ENCODE measurements at places on chromosomes 3 and 15. TPM values are rescaled to one million over a fixed set of nuclear protein-coding genes. Genes with fewer than 3 reads are reported as not detected.

The KBTBD13 gene
- total RNA-seq, result not detected

The ANKDD1A gene
- 1.7 TPM for total RNA-seq

The PRICKLE2 gene
- total RNA-seq, result 2.4 TPM

The TRH gene
- total RNA-seq, result not detected

The CEP70 gene
- total RNA-seq, result 6.5 TPM

The ZBED2 gene
- total RNA-seq, result 0.15 TPM

The CCDC66 gene
- 6.3 TPM for total RNA-seq

The KCNAB1 gene
- total RNA-seq, result not detected

The ACAN gene
- 0.88 TPM for total RNA-seq

The CCDC33 gene
- 8.0 TPM for total RNA-seq
